ENCODE measurements at places on chromosomes 12 and 14.

- peak; percentile 42 for DNase-seq
Measured at GRCh38 chr14:104827177-104828055, 26.5 kb downstream of the ZBTB42 start.

GRCh38 chr14:20460458-20461224 is 593 bp downstream of the PIP4P1 start:
- DNase-seq = peak; percentile 71

DNA sequence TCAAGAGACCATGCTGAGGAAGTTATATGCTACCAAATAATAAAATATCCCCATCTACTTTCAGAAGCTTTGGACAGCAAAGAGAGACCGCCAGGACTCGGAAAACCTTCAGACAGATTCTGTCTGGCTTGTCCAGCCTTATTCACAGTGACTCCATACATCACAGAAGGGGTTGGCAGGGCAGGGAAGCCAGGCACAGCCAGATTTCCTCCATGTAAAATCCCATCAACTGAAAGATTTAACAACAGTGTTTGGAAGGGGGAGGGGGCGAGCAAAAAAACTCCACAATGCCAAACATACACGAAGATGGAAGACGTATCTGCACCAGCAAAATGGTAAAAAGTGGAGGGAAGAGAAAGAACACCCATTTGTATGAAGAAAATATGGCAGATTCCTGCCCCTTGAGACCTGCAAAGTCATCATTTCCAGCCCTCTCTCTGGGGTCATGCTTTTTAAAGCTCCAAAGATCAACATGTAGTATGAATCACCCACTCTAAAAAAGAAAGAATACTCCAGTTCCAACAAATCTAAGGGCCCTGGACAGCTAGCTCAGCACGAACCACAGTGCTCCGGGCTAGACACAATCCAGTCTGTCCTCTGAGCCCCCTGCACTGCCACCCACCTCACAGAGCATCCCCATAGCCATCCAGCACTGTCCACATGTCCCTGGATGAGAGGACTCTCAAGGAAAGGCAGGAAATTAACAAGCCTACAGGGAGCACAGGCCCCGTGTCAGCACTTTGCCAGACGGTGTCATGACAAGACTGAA is 116.4 kb downstream of the DICER1 start:
- no peak for DNase-seq

GRCh38 chr14:91466192-91466591 is 43.9 kb downstream of the PPP4R3A start:
- no peak for DNase-seq

- no peak for DNase-seq
Measured at GRCh38 chr12:51390891-51391282, 319 bp downstream of the GALNT6 start.

DNA sequence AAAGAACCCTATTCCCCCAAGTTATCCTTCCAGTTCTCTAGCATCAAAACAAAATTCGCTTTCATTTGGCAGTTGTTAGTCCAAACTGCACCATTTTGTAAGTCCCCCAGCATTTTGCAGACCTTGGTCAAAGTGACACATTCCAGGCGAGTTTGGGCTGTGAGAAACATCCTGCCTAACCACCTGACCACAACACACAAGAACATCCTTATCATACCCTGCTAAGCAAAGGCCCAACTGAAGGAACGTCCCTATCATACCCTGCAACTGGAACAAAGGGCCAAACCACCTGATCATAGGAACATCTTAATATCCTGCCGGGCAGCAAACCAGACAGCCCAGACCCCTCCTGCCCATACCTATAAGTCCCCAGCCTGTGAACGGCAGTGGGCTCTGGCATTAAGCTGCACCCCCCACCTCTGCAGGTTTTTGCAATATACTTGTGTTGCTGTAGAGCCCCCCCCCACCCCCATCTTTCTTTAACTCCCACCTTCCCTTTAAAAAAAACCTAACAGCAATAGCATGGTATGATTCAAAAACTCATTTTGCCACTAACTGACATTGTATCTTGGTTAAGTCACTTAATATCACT is 2.7 kb downstream of the PCNX4 start:
- DNase-seq = no peak

- DNase-seq = no peak
Measured at GRCh38 chr14:37779480-37779879, 184.1 kb downstream of the TTC6 start.

GRCh38 chr12:59580050-59580449 is 15.8 kb upstream of the SLC16A7 start:
- no peak for DNase-seq

GRCh38 chr14:89740241-89740640 is 214.3 kb downstream of the EFCAB11 start:
- no peak for DNase-seq

- DNase-seq = peak; percentile 14
Measured at GRCh38 chr12:98002887-98003493, 512.4 kb upstream of the TMPO start.

All from CD4-positive, alpha-beta T cell (primary cell).